Sciatic nerve (tissue), 2 donors: ENCODE measurements at places on chromosomes 3 and 15. TPM values are rescaled to one million over a fixed set of nuclear protein-coding genes. Genes with fewer than 3 reads are reported as not detected.

SCAPER gene
- total RNA-seq: 50.1 TPM

P2RY13 gene
- total RNA-seq: 3.7 TPM

CLEC3B gene
- 105 TPM for total RNA-seq

GRCh38 chr15:57064033-57064432, 145.6 kb downstream of the TCF12 start:
- no peak for DNase-seq

GRCh38 chr15:100759106-100759505, 120.5 kb upstream of the ALDH1A3 start:
- no peak for DNase-seq

GRCh38 chr3:88105325-88105724, 44.4 kb upstream of the C3orf38 start:
- no peak for DNase-seq

GRCh38 chr15:85618956-85619491, 175.7 kb downstream of the KLHL25 start:
- peak; percentile 87 for DNase-seq

DNA sequence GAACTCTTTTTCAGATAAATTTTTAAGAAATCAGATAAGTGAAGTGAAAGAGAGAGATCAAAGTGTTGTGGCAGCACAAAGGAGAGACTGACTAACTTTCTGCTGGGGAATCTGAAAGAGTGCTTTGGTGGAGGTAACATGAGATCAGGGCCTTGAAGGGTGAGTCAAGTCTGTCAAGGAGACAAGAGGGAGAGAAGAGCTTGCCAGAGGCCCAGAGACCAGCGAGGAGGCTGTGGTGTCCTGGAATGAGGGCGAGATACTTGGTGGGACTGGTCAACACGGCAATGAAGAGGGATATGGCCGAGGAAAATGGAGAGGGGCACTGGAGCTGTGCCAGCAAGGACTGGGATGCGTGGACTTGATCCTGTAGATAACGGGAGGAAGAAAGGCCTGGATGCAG, 4.6 kb downstream of the TADA3 start:
- DNase-seq: no peak
